Cortex of kidney (tissue), 1 donor: ENCODE measurements at places on chromosomes 3 and 15.

DNA sequence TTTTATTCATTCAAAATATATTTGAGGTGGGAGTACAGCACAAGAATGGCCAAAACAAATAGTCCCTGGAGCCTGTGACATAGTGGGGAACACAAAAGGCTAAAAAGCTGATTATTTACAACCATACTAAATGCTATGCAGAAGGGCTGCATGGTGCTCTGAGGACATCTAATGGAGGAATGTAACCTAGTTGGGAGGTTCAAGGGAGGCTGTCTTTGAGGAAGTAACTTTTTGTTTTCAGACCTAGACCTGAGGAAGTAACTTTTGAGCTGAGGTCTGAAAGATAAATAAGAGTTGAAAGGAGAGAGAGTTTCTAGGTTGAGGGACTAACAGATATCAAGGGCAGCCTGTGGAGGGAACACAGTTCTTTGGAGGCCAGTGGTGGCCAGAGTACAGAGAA is 34.8 kb upstream of the RASA2 start:
- DNase-seq = no peak

- no peak for DNase-seq
These were observed 28.4 kb downstream of the ANKRD28 start for GRCh38 chr3:15769256-15769915.

DNA sequence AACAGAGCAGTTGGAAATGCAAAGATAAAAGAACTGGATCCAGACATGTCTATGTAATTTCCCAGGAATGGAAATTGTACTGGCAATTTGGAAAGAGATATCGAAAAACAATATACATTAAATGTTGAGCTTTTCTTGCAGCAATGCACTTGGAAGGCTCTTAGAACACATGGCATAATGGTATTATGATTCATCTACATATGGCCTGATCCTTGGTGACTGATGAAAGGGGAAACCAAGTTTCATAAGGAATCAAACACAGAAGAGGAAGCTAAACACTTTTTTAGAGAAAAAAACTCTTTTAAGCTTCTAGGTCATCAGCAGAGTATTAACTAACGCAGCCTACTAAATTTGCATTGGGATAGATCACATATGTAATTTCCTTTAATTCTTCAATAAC is 12.4 kb upstream of the GREM1 start:
- no peak for DNase-seq

DNA sequence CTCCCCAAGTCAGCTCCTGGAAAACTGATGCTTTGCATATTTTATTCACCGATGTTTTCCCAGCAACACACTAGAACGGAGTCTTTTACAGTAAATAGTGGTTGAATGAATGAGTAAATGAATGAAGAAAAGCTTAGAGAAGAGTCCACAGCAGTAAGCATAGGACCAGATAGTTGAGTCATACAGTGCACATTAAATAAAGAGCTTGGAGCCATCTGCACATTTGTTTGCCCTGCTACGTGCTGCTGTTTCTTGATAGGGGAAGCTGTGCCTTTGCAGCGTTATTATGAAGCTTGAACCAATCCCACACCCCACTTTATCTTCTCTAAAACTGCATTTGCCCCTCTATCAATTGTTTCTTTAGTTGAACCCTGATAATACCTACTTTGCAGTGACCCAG is 1.2 kb downstream of the FAM98B start:
- no peak for DNase-seq

- DNase-seq = no peak
These were observed 765.9 kb downstream of the NTRK3 start for GRCh38 chr15:87490666-87491065.
